ENCODE measurements at places on chromosomes 4 and X. TPM values are rescaled to one million over a fixed set of nuclear protein-coding genes. Genes with fewer than 3 reads are reported as not detected.

DNA sequence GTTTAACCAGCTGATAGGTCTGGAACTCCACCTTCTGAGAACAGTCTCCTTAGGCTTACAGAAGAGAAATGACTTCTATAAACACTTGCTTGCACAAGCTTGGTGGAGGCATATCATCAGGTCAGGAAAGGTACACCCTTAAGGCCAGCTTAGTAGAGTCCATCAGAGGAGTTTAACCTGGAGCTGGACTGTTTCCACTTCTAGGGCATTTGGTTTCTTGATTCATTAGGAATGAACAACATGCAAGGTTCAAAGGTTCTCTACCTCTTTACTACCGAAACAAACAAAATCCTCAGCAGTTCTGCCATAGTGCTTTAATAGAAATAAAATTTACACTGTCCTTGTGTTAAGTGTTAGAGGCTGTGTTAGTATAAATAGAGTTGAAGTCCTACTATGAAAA, 171.4 kb upstream of the NPY2R start:
- H3K36me3 ChIP-seq, result no peaks in the 10 kb centered on the region
- H3K27me3 ChIP-seq, result no peaks in the 10 kb centered on the region
- no peak for DNase-seq
- H3K4me3 ChIP-seq, result no peak overlapping the region

DNA sequence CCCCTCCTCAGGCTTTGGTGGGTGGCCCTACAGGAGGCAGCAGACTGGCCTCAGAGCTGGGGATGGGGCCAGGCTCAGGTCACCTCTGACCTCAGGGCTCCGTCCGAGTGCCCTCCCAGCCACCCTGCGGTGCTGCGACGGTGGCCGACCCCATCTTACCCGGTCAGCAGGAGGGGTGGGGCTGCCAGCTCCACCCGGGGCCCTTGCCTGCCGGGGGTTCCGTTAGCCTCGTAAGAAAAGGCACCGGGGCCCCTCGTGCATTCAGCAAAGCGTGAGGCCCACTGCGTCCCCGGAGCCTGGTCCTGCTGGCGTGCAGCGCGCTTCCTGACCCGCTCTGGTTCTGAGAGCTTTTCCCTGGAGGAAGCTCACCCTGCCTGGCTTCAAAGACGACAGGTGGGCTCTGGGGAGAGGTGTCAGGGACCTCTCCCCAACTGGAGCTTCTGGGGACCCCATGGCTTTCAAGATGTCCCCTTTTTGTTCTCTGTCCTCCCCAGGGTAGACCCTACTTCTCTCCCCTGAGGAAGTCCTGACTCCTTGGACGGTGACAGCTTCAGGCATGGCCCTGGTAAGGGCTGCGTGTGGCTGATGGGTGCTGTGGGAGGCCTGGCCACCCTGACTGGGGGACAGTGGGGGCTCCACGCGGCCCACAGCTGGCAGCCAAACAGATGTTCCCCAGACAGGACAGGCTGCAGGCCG, 15.9 kb downstream of the FGFRL1 start:
- no peaks in the 10 kb centered on the region for H3K36me3 ChIP-seq
- no peaks in the 10 kb centered on the region for H3K4me1 ChIP-seq
- H3K27me3 ChIP-seq, result no peaks in the 10 kb centered on the region
- no peak overlapping the region for H3K4me3 ChIP-seq

DNA sequence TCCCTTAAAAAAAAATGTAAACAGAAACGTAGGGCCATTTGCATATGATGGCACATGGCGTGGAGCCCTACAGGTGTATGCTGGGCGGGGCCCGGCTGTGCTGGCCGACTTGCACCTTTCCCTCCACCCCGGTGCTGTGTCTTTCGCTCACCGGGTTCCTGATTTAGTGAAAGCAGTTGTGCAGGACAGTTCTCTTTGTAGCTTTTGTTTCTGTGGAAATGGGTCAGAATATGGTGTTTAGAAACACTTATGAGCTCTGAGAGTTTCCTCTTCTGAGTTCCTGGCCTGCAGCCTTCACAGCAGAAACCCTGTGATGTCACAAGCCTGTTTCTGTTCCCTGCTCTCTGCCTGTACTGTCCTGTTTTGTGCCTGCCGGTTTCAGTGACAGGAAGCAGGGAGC, 22.5 kb upstream of the MSANTD1 start:
- H3K4me3 ChIP-seq, result no peak overlapping the region
- peaks cover 6% of the 10 kb centered on the region for H3K4me1 ChIP-seq
- peaks cover 64% of the 10 kb centered on the region for H3K36me3 ChIP-seq
- no peak overlapping the region for H3K27ac ChIP-seq

- no peak for DNase-seq
- no peaks in the 10 kb centered on the region for H3K36me3 ChIP-seq
- H3K4me1 ChIP-seq, result no peaks in the 10 kb centered on the region
- H3K27me3 ChIP-seq, result no peaks in the 10 kb centered on the region
- no peak overlapping the region for H3K27ac ChIP-seq
These were observed 58.0 kb downstream of the SLC2A9 start for GRCh38 chr4:9963328-9963727.

DNA sequence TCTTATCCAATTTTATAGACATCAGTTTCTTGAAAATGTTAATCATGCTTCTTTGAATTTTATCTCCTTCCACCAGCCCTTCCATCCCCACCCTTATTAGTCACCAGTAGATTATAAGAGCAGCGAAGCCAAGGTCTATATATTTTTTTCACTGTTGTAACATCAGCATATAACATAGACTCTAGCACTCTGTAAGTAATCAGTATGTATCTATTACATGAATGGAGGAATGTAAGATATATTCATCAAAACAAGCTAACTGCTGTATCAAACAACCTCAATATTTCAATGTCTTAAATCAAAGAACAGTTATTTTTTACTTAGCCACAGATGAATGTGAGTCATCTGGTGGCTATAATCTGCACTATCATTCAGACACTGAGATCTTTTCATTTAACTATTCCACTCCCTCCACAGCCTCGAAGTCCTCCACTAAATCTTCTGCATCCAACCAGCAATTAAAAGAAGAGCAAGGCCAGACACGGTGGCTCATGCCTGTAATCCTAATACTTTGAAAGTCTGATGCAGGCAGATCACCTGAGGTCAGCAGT, 178.9 kb downstream of the CENPC start:
- DNase-seq, result no peak
- no peak overlapping the region for H3K4me3 ChIP-seq
- no peaks in the 10 kb centered on the region for H3K27me3 ChIP-seq
- no peaks in the 10 kb centered on the region for H3K4me1 ChIP-seq
- no peaks in the 10 kb centered on the region for H3K36me3 ChIP-seq

DNA sequence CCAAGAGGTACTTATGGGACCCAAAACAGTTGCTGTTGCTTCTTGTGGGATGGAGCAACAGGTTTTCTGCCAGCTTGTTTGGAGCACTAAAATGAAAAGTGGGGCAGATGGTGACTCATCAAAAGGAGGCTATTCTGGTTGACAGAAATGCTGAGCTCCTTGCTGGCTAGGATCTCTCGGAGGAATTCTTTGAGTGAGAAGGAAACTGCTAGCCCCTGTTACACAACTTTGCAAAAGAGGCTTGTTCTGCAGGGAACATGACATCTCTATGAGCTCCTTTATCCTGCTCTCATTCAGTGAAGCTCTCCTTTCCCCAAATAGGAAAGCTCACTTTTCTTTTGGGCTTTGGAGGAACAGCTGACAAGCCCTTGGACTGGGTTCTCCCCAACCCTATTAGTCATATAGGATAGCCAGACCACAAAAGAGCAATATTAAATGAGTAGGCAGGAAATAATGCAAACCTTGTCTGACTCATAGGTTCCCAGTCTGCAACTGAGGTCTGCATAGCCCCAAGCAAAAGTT, 108.3 kb downstream of the CDS1 start:
- H3K27ac ChIP-seq, result no peak overlapping the region
- H3K27me3 ChIP-seq, result no peaks in the 10 kb centered on the region
- H3K36me3 ChIP-seq, result peaks cover 48% of the 10 kb centered on the region
- H3K4me3 ChIP-seq, result no peak overlapping the region
- DNase-seq, result no peak

Gene COL25A1
- total RNA-seq, result 3.5 TPM

- H3K27me3 ChIP-seq, result no peaks in the 10 kb centered on the region
- no peak overlapping the region for H3K4me3 ChIP-seq
- no peak overlapping the region for H3K27ac ChIP-seq
- DNase-seq, result peak; percentile 81
- no peaks in the 10 kb centered on the region for H3K36me3 ChIP-seq
- peaks cover 7% of the 10 kb centered on the region for H3K4me1 ChIP-seq
These were observed 19.8 kb upstream of the STOX2 start for GRCh38 chr4:183885205-183885720.

- peak; percentile 48 for DNase-seq
- no peak overlapping the region for H3K4me3 ChIP-seq
- no peaks in the 10 kb centered on the region for H3K36me3 ChIP-seq
- no peak overlapping the region for H3K27ac ChIP-seq
- peaks cover 4% of the 10 kb centered on the region for H3K4me1 ChIP-seq
These were observed 280.5 kb downstream of the FBXW7 start for GRCh38 chr4:152255437-152255836.

DNA sequence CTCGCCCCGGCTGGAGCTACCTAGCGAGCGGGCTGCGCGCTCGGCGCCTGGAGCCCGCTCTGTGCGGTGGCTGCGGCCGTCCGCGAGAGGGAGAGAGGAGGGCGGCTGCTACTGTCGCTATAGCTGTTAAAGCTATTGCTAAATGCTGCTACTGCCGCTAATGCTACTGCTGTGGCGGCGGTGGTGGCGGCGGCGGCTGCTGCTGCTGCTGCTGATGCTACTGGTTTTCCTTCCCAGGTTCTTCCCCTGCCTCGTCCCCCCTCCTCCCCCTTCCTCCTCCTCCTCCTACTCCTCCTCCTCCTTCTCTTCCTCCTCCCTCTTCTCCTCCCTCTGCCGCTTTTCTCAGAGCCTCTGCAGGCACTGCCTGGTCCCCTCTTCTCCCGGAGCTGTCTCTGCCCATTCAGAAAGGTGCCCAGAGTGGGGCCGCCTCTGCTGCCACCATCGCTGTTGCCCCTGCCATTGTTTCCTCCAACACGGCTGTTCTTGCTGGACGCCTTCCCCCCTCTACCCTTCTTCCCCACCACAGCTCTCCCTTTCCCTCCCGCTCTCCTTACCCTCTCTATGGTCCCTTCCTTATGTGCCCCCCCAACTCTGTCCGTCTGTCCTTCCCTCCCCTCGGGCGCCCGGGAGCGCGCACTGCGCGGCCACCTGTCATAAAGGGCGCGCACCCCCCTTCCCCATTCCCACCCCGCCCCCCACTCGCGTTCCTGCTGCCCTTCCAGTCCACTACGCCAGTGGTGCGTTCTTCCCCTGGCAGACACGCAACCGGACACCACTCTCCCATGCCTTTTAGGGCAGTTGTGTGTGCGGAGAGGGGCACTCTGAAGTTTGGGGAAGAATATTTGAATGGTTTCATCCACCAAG, at the start of gene NEXMIF:
NEXMIF (minus strand) TSS at position 228 of the 864 bp plus-strand sequence.
- H3K36me3 ChIP-seq, result no peaks in the 10 kb centered on the region
- no peak for DNase-seq
- H3K4me1 ChIP-seq, result no peaks in the 10 kb centered on the region
- H3K27ac ChIP-seq, result no peak within 1 kb of the TSS
- no peak within 1 kb of the TSS for H3K4me3 ChIP-seq

GRCh38 chr4:84792366-84793301, 173.9 kb downstream of the WDFY3 start:
- H3K27ac ChIP-seq, result no peak overlapping the region
- H3K36me3 ChIP-seq, result peaks cover 7% of the 10 kb centered on the region
- no peaks in the 10 kb centered on the region for H3K4me1 ChIP-seq

DNA sequence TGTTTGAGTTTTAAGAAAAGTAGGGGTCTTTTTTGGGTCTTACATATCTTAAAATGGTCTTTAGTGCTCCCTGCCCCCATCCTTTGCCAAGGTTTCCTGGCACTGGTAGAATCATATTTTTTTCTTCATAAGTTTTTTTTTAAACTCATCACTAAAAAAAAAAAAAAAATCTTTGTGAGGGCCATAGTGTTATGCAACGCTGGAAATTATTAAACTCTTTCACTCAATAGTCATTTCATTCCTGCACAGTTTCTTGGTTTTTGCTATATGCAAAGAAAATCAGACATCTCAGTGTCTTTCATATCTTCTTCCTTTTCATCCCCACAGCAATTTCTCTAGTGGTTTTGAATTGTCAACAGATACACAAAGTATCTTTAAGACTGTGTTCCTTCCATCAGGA, 95.6 kb downstream of the TMA16 start:
- H3K27ac ChIP-seq, result no peak overlapping the region
- DNase-seq, result no peak
- H3K4me1 ChIP-seq, result no peaks in the 10 kb centered on the region
- no peaks in the 10 kb centered on the region for H3K36me3 ChIP-seq
- H3K4me3 ChIP-seq, result no peak overlapping the region

DNA sequence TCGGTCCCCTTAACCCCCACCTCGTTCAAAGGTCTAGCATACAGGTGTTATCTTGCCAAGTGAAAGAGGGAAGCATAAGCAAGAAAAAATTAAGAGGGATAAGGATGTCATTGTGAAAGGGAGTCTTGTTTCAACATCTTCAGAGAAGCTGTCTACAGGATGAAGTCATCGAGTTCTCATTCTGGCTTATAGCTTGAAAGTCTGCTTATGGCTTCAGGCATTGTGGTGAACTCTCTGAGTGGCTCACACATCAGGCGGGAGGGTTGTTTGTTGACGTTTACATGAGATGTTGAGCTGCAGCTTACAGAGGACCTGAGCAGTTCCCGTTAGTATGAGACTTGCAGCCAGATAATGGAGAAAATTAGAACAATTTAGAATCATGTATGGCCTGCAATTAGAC, 16.6 kb downstream of the MAGEA9B start:
- H3K4me3 ChIP-seq, result no peak overlapping the region
- peak; percentile 0 for DNase-seq
- no peak overlapping the region for H3K27ac ChIP-seq
- H3K4me1 ChIP-seq, result no peaks in the 10 kb centered on the region
- H3K27me3 ChIP-seq, result peaks cover 2% of the 10 kb centered on the region

DNA sequence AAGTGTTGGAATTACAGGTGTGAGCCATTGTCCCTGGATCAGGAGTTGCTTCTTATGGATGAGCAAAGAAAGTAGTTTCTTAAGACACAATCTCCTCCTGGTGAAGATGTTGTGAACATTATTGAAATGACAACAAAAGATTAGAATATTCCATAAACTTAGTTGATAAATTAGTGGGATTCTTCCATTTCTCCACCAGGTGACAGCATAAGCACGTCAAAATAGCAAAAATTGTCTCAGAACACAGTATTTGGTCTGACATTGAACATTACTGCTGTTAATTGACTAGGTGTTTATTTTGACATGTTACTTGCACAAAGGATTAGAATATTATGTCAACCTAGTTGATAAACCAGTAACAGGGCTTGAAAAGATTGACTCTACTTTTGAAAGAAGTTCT, 21.6 kb downstream of the CLDN34 start:
- no peak overlapping the region for H3K4me3 ChIP-seq
- DNase-seq, result peak; percentile 18
- no peaks in the 10 kb centered on the region for H3K4me1 ChIP-seq
- no peaks in the 10 kb centered on the region for H3K27me3 ChIP-seq
- no peaks in the 10 kb centered on the region for H3K36me3 ChIP-seq
- no peak overlapping the region for H3K27ac ChIP-seq

Gene CYTL1
- 0.40 TPM for total RNA-seq

GRCh38 chrX:153572601-153573000, 26.3 kb downstream of the CCNQ start:
- H3K4me3 ChIP-seq, result no peak overlapping the region
- H3K4me1 ChIP-seq, result no peaks in the 10 kb centered on the region
- H3K27me3 ChIP-seq, result no peaks in the 10 kb centered on the region
- H3K27ac ChIP-seq, result no peak overlapping the region

- DNase-seq, result no peak
- H3K36me3 ChIP-seq, result no peaks in the 10 kb centered on the region
- no peaks in the 10 kb centered on the region for H3K4me1 ChIP-seq
- no peaks in the 10 kb centered on the region for H3K27me3 ChIP-seq
- no peak within 1 kb of the TSS for H3K27ac ChIP-seq
These were observed at the start of gene IL2 for GRCh38 chr4:122456231-122457116. IL2 (minus strand) TSS chr4:122456725; CDS start chr4:122456440, 285 bp downstream.

GRCh38 chr4:52824603-52825459, 37.3 kb upstream of the RASL11B start:
- no peak overlapping the region for H3K4me3 ChIP-seq
- no peaks in the 10 kb centered on the region for H3K27me3 ChIP-seq
- peak; percentile 96 for DNase-seq
- peak overlapping the region; percentile 43 for H3K27ac ChIP-seq
- H3K4me1 ChIP-seq, result peaks cover 11% of the 10 kb centered on the region
